ENCODE measurements at places on chromosomes 4 and X.

DNA sequence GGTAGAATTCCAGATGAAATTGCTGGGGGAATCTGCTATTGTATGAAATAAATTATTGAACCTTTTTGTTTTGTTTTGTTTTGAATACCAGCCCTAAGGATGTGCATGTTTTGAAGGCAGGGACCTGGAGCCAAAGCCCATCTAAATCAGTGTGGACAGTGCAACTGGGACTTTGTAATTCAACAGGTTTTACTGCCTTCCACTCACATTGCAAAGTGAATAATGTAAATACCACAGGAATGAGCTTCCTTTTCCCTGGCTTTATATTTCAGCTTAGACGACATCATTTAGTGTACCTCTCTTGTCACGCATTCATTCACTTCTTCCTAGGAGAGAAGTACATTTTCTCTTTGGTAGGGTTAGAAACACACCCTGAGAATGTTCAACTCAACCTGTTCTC is 795.0 kb downstream of the CENPC start:
- no peak for DNase-seq

DNA sequence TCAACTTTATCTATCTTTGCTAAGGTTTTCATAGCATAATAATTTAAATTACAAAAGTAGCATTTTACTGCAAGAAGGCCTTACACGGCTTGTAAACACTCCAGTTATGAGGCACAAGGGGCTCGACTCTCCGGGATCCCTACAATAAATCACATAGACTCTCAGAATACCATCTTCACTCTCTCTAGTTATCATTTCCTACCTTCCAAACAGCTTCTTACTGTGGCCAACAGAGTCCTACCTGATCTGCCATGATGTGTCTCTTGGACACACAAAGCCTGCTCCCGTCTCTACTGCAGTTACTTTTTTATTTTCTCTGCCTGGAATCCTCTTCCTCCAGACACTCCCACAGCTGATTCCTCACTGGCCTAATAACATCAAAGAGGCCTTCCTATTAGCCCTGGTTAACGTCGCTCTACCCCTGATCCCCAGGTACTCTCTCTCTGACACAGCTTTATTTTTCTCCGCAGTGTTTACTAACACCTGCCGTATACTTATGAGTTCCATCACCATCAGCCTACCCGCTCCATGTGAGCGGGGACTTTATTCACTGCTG is 559.6 kb upstream of the DIPK2B start:
- DNase-seq = no peak

- DNase-seq = no peak
These were observed 1.6 kb downstream of the C4orf51 start for GRCh38 chr4:145681518-145681917.

GRCh38 chr4:1195891-1196401 is 23.6 kb upstream of the SPON2 start:
- no peak for DNase-seq

DNA sequence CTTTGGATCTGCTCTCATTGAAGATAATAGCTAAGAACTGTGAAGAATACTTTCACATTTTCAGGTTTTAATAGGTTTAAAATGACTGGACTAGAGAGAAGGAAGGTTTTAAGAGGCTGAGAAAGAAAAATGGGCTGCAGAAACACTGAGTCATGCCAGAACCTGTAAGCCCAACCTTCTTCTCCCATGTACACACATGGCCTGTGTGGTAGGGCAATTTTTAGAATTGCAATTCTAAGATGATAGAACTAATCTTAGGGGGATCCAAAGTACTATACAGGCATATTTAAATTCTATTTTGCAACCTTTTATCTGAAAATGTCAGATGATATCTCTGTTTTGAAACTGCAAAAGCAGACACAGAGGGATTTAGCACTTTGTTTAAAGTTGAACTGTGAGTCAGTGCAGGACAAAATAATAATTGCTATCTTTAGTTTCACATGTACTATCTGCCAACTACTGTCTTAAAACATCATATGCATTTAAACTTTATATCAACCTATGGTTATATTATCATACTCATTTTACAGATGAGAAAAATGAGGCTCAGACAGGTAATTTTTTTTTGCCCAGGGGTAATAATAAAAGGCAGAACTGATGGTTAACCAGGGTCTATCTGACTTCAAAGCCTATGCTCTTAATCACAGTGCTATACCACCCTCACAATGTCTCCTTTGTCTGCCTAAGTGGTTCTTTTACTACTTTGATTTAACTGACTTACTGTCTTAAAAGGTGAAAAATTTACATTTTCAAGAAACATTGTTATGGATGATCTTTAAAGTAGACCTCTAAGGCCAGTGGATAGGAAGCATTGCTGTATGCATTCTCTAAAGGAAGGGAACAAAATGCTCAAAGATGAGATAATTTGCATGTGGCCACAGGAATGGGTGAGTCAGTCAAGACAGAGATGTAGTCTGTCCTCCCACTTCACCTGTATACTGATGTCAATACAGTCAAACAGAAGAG is 4.3 kb downstream of the TMPRSS11E start:
- DNase-seq = no peak

DNA sequence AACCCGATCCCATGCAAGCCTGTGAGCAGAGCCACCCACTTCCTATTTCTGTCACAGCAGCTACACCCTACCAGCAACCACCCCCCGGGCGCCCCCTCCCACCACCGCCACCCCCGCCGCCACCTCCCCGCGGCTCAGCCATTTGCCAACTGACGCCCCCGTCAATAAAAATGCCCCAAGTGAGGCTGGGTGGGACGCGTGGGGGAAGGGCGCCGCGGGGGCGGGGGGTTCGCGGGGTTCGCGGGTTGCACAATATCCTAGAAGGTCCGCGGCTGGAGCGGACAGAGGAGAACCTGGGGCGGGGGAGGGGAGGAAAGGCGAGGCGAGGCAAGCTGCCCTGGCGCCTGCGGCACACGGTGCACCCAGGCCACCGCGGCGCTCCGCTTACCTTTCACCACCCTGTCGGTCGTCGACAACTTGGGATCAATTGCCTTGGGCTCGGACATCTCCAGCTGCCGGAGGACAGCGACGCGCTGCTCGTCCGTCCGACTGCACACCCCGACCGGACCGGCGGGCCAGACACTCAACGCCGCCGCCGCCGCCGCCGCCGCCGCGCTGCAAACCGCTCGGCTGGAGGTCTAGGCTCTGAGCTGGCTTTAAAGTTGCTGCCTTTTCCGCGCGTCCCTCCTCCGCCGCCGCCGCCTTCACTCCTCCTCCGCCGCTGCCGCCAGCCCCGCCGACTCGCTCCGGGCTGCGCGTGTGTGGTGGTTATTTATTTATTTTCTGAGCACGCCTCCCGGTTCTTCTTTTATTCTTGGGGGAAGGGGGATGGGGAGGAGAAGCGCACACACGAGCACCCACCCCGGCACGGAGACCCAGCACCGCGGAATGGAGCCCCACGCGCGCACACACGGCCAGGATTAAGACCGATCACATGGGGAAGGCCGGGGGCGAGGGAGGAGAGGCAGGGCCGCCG is 717 bp downstream of the PPP3CA start:
- peak; percentile 45 for DNase-seq

- peak; percentile 11 for DNase-seq
These were observed 4.5 kb downstream of the CXXC4 start for GRCh38 chr4:104490096-104490769.

DNA sequence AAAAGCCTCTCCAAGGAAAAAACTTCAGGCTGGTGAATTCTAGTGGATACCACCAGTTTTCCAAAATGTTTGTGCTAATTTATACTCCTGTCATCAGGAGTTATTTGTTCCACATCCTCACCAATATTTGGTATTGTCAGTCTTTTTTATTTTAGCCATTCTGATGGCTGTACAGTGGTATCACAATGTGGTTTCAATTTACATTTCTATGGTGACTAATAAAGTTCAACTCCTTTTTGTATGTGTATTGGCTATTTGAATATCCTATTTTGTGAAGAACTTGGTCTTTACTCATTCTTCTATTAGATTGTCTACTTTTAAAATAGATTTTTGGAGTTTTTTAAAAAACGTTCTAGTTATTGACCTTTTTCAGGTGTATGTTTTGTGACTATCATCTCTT is 33.0 kb upstream of the FRAS1 start:
- DNase-seq = no peak

- DNase-seq = peak; percentile 6
These were observed 1.1 kb downstream of the XIAP start for GRCh38 chrX:123860983-123861382.

DNA sequence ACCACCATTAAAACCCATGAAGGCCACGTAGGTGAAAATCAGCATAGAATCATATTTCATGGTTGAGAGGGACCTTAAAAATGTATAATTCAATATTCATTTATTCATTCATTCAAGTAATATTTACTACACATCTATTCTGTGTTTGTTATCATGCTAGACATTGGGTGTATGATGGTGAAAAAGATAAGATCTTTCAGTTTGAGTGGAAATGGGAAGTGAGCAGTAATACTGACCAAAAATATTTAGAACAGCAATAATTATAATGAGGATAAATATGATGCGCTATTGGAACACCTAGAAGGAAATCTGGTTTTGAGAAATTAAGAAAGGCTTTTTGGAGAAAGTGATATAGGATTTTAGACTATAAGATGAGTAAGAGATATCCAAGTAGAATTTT is 28.0 kb downstream of the DKK2 start:
- no peak for DNase-seq

DNA sequence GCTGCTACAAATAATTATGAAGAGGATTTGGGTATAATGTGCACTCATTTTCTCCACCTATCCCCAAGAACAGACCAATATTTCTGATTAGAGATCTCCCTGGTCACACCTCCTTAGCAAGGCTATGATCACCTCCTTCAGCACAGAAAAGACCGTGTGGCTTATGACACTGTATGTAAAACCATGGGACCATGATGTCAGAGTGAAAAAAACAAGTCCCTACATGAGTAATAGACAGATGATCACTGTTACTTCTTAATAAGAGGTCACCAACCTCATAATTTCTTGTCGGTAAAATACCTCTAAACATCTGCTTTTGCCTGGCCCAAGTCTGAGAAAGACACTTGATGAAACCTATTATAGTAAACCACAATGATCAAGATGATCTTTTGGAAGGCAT is 330.6 kb upstream of the F9 start:
- DNase-seq = no peak

GRCh38 chr4:38671592-38671940 is 7.6 kb downstream of the KLF3 start:
- DNase-seq = no peak

- DNase-seq = no peak
These were observed 278.3 kb downstream of the INPP4B start for GRCh38 chr4:142567620-142568451.

GRCh38 chr4:68359508-68359907 is 9.6 kb upstream of the YTHDC1 start:
- no peak for DNase-seq

DNA sequence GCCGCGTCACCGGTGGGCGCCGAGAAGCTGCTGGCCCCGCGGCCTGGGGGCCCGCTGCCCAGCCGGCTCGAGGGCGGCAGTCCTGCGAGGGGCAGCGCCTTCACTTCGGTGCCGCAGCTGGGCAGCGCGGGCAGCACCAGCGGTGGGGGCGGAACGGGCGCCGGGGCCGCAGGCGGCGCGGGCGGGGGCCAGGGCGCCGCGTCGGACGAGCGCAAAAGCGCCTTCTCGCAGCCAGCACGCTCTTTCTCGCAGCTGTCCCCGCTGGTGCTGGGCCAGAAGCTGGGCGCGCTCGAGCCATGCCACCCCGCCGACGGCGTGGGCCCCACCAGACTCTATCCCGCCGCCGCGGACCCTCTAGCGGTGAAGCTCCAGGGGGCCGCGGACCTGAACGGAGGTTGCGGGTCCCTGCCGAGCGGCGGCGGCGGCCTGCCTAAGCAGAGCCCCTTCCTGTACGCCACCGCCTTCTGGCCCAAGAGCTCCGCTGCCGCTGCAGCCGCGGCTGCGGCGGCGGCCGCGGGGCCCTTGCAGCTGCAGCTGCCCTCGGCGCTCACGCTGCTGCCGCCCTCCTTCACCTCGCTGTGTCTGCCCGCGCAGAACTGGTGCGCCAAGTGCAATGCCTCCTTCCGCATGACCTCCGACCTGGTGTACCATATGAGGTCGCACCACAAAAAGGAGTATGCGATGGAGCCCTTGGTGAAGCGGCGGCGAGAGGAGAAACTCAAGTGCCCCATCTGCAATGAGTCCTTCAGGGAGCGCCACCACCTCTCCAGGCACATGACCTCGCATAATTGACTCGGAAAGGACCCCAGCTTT is 5.6 kb downstream of the PRDM8 start:
- DNase-seq = no peak

DNA sequence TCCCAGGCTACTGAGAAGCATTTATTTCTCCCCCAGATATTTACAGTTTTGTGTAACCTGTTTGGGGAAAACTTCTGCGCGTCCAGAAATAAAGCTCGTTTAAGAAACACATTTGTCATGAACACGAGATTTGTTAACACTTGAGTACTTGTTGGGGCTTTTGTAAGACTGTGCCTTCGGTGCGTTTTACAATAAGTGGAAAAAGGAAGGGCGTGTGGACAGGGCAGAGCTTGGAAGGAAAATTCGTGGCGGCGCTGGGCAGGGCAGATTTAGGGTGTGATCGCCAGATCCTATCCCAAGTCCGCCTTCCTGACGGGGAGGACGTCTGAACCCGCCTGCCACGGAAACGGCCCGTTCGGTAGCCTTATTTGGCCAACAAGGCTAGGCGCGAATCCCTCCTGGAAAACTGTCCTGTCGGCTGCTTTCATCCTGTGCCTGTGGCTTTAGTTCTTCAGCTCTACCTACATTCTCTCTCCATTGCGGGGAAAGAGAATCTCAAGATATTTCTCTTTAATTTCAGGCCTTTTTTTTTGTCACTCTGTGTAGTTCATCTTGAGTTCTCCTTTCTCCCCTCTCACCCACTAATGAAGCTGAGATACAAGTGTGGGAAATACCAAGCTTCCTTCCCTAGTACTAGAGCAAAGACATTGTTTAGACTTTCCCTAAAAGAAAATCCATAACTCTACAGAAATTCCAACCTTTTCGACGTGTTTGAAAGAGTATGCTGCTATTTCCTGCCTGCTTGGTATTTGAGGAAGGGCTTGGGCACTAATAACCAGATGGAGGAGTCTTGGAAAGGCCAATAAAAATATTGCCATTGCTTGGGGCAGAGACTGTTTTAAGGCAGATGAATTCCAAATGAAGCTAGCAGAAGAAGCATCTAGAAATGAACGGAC is 982 bp downstream of the PDLIM5 start:
- DNase-seq = peak; percentile 41

GRCh38 chrX:129876771-129877305 is 29.1 kb upstream of the UTP14A start:
- peak; percentile 0 for DNase-seq

All from NCI-H2171 treated with DMSO at 0.1 percent for 48 hours (cell line).